ENCODE measurements at places on chromosomes 3 and 15.

DNA sequence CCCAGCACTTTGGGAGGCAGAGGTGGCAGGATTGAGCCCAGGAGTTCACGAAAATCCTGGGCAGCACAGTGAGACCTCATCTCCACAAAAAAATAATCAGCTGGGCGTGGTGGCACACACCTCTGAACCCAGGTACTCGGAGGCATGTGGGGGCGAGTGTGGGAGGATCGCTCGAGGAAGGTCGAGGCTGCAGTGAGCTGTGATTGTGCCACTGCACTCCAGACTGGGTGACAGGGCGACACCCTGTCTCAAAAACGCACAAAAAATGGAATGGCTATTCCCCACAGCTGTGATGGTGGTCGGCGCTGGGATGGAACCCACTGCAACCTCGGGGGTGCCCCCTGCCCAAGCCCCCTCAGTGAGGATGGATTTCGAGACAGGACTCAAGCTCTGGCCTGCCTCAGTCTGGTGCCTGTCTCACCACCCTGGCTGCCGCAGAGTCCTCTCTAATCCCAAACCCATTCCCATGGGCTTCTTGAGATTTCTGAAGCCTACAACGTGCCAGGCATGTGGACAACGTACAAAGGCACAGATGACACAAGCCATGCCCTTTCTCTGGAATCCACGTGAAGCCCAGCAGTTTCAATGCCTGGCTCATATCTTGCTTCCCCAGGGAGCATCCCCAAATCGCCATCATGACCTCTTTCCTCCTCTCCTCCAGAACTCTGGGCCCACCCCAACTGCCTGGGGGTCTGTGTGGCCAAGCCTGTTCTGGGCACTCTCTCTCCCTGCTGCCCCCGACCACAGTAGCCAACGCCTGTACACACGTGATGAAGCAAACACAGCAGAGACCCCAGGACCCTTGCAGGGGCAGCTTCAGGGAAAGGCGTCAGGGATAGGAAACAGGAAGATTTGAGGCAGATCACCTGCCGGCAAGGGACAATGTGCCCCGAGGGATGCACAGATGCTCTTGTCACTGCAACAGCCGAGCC lies 32.4 kb downstream of the ADAMTS17 start:
- DNase-seq: no peak

DNA sequence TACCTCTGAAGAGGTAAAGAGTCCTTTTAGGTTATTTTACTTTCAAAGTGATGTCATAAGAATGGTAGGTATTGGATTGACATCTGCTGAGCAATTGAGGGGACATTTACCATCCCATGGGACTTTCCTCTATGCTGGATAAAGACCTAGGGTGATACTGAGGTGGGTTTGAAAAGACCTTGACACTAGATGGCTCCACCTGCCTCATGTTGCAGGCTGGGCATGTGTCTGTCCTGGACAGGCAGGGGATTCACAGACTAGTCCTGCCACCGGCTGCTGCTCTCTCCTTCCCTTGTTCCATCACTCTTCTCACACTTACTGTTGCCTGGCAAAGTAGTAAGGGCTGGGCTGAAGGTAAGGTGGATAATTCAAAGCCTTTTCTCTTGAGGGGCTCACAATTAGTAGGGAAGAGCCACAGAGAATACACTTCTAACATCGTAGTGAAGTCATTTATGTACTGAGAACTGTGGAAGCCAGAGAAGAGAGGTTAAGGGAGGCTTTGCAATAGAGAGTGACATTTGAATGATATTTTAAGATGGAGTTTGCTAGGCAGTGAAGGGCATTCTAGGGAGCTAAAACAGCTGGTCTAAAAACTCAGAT lies 27.7 kb downstream of the TRAK1 start:
- no peak for DNase-seq

GRCh38 chr15:62107571-62108121 lies 40.9 kb downstream of the C2CD4A start:
- DNase-seq: no peak

GRCh38 chr3:183370391-183370790 lies 58.0 kb downstream of the MCF2L2 start:
- DNase-seq: no peak

DNA sequence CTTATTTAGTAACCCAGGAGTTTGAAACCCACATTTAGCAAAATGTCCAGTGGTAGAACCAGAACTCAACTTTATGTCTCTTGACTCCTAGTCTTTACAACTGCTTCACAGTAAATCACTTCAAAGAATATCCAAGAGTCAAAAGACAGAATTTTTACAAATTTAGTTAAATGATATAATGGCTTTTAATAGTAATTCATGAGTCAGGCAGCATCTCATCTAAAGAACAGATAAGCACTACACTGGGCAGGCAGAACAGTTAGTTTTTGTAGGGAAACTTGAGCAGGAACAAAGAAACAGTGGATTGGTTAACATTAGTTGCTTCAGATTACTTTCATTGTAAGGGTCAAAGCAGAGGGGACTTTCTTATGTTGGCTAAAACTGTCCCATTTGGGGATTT lies 120.2 kb downstream of the NEO1 start:
- no peak for DNase-seq

DNA sequence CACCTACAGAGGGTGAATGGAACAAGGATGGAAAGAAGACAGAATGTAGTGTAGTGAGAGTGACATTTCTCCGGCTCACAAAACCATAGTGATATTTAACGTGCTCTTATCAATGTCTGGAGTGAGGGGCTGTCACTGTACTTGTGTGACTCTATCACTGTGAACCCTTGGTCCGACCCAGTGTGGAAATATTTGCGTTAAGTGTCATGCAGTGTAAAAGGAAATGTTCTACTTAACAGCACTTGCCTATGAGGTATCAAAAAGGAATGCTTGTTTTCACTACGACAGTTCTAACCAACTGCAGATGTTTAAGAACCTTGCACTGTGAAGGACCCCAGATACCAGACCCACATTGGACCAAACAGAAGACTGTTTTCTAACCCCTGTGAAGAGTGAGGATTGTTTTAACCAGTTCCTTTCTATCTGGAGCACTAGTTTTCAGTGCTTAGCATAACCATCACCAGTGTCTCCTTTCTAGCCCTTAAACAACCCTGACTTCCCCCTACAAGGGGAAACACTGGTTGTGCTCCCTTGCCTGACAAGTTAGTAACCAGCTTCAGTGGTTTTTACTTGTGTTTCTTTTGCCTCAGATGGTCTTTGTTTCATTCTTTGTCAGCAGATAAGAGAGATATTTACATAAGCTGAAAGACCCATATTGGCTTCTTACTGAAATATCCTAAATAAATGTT lies 144.7 kb upstream of the ABHD17C start:
- DNase-seq: no peak

GRCh38 chr3:65575376-65575840 lies 463.3 kb downstream of the MAGI1 start:
- no peak for DNase-seq

Data from NCI-H1048 (cell line).